T-cell (primary cell): ENCODE measurements at places on chromosomes 2 and 18.

GRCh38 chr2:160225722-160226121 lies 25.6 kb upstream of the ITGB6 start:
- DNase-seq: no peak

GRCh38 chr18:9092665-9093064 lies 9.8 kb upstream of the NDUFV2 start:
- no peak for DNase-seq

DNA sequence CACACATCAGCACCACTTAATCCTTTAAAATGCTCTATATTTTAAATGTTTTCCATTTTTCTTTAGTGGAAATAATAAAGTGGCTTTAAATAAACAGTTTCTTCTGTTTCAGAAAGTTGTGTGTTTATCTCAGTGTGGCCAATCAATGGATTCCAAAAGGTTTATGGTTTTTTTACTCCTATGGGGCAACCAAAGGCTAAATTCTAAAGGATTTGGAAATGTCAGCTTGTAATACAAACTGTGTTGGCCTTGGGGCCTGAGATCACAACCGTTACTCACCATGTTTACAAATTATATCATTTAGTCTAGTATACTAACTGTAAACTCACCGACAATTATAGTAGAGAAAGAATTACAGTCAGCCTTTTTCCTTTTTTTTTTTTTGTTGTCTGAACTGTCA lies 827.2 kb downstream of the EPHA4 start:
- DNase-seq: no peak

GRCh38 chr2:85053802-85054201 lies 79.4 kb upstream of the TCF7L1 start:
- DNase-seq: no peak

- no peak for DNase-seq
Observed at GRCh38 chr2:134777593-134777992, 58.8 kb upstream of the TMEM163 start.

DNA sequence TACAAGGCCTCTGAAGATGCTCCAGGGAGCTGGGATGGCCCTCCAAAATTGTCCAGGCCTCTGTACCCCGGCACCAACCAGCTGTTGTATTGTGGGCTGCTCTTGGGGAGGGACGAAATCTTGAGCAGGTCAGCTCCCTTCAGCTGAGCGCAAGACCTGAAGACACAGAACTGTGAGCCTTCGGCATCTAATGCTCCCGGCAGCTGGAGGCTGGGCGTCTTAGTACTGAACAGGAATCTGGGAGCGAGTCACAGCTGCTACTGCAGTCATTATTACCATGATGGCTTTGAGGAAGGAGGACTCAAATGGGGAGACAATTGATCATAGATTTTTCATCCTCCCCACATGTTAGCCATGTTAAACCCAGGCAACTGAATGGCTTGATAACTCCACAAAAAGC lies 83.0 kb upstream of the LTBP1 start:
- DNase-seq: no peak

GRCh38 chr18:24470022-24470618 lies 9.7 kb downstream of the HRH4 start:
- no peak for DNase-seq

DNA sequence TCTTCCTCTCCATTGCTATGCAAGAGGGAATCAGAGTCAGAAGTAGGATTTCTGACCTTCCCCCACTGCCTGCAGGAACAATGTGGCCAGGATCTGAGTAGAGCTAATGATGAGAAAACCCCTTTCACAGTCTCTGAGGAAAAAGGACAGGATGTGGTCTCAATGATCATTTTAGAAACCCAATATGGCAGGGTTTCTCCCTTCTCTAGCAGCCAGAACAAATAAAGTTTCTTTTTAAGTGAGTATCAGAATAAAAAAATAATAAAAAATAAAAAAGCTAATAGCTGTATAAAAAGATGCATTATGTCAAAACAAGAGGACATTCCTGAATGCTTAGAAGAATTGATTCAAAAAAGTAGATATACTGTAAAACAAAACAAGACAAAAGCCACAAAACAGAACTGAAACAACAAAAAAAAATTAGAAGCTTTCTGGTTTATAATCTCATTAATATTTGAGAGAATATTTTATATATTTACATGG lies 1124.9 kb upstream of the ZEB2 start:
- no peak for DNase-seq
